ENCODE measurements at places on chromosomes 5 and 9.

GRCh38 chr5:14415024-14415697 is 166.4 kb upstream of the OTULINL start:
- no peak for DNase-seq

- no peak for DNase-seq
Measured at GRCh38 chr5:101997235-101997634, 298.8 kb downstream of the SLCO4C1 start.

DNA sequence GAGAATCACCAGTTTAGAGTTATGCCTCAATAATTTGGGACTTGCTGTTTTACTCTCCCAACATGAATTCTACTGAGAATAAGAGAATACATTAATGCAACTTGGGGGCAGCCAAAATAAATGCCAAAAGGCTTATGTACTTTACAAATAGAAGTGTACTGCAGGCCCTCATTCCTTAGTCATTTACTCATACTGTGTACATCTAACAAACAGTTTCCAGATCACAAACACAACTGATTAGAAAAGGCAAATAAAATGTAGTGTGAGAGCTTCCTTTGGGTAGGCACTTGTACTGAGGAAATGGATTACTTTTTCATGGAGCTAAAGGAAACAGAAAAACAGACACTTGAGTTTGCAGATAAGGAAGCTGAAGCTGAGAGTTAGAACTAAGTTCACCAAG is 12.6 kb downstream of the ANKDD1B start:
- no peak for DNase-seq

DNA sequence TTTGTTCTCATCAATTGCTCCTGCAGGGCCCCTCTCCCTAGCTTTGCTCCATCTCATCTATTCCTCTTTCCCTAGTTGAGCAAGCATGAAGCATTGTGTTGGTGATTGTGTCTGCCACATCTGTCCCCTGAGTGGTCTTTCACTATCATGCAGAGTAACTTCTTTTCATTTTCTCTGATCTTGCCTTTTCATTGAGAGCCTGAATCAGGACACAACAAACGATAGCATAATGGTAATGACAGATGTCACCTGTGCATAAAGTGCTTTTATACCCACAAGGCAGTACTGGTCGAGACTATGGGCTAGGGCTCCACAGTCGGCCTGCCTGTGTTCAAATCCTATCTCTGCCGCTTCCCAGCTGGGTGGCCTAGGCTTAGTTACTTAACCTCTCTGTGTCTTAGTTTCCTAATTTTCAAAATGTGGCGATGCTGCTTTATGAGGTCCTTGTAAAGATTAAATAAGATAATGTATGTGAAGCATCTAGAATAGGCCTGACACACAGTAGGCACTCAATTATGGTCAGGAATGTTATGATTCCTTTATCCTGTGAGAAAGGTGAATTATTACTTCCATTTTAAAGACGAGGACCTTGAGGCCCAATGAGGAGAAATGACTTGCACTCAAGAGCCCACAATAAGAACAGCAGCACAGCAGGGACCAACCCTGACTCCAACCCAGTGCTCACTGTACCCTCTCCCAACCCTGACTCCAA is 137.1 kb upstream of the ZNF618 start:
- no peak for DNase-seq

- DNase-seq, result no peak
Measured at GRCh38 chr5:38121420-38121819, 136.9 kb upstream of the EGFLAM start.

DNA sequence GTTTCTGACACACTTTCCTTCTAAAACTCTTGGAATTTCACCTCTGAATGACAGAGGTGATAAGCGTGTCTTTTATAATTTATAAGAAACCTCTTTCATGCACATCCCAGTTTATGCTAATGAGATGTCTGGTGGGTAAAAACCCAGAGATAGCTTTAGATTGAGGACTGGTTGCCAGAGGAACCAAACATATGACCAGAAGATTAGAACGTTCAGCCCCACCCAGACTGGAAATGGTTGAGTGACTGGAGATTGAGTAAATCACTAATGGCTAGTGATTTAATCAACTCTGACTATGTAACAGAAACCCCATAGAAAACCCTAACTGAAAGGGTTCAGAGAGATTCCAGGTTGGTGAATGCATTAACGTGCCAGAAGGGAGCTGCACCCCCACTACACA is 69.2 kb downstream of the CDH18 start:
- no peak for DNase-seq

DNA sequence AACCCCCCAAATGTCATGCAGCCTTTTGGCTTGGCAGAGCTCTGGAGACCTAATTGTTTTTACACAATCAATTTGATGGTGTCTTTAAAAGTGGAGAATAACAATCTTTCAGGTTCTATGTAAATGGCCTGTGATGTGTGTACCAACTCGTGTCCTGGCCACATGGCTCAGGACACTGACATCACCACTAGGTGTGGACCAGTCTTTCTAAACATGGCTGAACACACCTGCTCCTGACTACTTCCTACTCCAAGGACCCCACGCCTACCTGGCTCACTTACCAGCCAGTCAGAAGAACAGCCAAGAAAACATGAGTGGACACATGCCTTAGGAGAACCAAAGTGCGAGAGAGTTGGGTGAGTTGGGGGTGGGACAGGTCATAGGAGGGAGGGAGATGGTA is 71.2 kb downstream of the WDR41 start:
- DNase-seq, result no peak

- no peak for DNase-seq
Measured at GRCh38 chr5:80985600-80986228, 25.6 kb downstream of the RASGRF2 start.

All from activated CD4-positive, CD25-positive, alpha-beta regulatory T cell treated with anti-CD3 and anti-CD28 coated beads, Interleukin-2, amount 50 U/mL, for 16 hours (primary cell).